ENCODE measurements at places on chromosomes 16 and 17.

DNA sequence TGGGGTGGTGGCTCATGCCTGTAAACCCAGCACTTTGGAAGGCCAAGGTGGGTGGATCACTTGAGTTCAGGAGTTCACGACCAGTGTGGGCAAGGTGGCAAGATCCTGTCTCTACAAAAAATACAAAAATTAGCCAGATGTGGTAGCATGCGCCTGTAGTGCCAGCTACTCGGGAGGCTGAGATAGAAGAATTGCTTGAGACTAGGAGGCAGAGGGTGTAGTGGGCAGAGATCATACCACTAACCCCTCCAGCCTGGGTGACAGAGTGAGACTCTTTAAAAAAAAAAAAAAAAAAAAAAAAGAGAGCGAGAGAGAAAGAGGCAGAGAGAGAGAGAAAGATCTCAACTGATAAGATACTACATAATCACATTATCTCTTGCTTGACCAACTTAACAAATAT lies 45.9 kb downstream of the KANSL1 start:
- DNase-seq: no peak

GRCh38 chr17:77906377-77906871 lies 52.1 kb upstream of the TNRC6C start:
- DNase-seq: no peak

DNA sequence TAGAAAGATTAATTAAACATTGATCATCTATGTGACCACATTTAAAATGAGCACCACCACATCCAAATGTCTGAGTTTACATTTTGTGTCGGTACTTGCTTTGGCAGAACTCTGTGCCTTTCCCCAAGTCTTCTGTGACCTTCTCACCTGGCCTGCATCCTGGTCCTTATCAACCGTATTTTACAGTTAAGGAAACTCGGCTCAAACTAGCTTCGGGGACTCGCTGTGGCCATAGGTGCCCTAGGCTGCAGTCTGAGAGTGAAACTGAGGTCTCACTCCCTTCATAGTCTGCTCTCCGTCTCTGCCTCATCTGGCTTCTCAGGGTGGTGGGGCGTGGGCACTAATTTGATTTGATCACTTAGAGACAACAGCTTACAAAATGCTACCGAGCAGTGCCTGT lies 555.5 kb downstream of the WWOX start:
- no peak for DNase-seq

GRCh38 chr17:18031955-18032354 lies 7.0 kb downstream of the ATPAF2 start:
- peak; percentile 50 for DNase-seq

GRCh38 chr16:57392694-57393093 lies 11.9 kb upstream of the CCL17 start:
- no peak for DNase-seq

DNA sequence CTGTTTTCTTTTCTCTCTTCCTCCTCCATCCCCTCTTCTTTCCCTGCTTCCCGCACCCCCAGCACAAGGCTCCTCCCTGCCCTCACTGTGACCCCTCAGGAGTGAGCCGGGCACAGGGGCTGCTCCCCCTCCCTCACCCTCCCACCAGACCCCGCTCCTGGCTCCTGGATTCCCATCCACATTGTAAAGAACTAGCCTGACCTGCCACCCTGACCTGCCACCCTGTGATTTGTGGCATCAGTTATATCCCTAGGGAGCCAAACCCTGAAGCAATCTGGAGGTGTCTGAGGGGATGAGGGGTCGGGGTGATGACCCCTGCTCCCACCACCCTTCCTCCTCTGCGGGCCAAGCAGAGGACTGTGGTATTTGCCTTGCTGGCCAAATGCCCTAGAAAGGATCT lies 98.0 kb upstream of the LHX1 start:
- no peak for DNase-seq

DNA sequence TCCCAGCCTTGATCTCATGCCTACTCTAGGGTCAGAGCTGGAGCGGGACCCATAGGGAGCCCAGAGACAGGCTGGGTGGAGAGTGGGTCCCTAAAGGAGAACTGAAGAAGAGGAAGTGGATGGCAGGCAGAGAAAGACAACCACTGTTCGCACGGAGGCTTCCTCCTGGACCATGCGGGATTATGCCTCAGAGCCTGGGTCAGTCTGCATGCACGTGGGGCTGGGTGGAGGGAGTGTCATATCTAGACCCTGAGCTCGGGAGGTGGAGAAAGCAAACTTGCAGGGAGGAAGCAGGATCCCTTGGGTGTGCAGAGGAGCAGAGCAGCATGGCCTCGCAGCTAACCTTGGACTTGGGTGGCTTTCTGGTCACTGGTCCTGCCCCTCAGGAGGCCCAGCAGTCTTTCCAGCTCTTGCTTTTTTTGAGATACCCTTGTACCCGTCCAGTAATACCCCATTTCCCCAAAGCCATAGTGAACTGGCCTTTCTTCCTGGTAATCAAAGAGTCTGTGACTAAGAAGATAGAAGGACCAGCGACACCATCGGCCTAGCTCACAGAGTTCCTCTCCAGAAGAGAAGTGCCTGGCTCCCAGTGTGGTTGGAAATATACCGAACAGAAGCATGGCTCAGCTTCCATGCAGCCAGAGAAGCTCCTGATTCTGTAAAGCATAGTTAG lies 344.2 kb downstream of the CPPED1 start:
- no peak for DNase-seq

GRCh38 chr17:75352079-75352569 lies 53.4 kb downstream of the GRB2 start:
- no peak for DNase-seq

- peak; percentile 58 for DNase-seq
Measured at GRCh38 chr17:3913531-3914311, 2.5 kb downstream of the P2RX1 start.

DNA sequence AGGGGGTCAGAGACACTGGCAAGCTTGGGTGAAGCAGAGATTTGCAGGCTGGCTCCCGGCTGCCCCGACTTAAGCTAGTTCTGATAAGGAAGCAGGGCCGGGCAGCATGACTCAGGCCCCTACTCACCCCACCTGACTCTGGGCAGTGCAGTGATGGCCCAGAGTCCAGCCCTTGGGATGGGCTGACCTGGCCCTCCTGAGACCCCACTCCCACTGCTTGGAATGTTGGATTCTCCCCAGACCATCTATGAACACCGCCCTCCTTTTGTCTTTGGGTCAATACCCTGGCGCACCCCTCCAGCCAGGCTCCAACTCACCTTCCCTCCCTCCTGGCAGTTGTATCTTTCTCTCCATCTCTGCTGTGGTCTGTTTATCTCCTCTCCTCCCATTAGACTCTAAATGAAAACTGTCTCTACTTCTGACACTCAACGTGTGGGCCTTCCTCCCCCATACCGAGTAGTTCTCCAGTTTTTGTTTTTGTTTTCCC lies 21.0 kb downstream of the LGALS3BP start:
- no peak for DNase-seq

GRCh38 chr16:67391424-67392300 lies 1.6 kb downstream of the TPPP3 start:
- DNase-seq: no peak

DNA sequence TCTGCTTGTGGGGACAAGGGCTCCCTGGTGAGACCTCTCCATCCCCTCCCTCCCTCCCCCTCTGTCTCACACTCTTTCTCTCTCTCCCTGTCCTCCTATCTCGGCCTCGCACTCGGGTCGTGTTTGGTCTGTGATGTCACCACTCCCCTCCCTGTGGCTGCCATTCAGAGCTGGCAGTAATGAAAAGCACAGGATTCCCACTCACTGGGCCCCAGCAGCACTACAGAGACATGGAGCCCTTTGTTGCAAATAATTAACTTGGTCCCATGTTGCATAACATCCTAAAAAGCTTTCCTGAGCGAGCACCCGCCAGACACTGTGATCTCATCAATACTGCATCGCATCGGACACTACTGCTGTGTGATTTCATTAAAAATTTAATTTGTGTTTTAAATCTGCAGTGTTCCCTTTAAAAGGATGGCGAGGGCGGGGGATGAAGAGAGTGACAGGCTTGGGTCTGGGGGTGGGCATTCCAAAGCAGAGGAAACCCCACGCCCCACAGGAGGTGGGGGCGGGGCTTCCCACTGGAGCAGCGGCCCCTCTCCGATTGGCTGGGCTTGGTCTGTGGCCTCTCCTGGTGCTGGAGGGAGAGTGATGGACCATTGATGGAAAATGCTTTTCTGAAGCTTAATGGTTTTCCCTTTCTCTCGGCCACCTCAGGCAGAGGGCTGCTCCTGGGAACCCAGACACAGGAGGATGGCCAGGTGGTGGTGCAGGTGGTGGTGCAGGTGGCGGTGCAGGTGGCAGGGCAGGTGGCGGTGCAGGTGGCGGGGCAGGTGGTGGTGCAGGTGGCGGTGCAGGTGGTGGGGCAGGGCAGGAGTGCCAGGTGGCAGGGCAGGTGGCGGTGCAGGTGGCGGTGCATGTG lies 15.3 kb upstream of the NPTX1 start:
- no peak for DNase-seq

- peak; percentile 80 for DNase-seq
Measured at GRCh38 chr17:4605826-4606225, 21.5 kb downstream of the SMTNL2 start.

DNA sequence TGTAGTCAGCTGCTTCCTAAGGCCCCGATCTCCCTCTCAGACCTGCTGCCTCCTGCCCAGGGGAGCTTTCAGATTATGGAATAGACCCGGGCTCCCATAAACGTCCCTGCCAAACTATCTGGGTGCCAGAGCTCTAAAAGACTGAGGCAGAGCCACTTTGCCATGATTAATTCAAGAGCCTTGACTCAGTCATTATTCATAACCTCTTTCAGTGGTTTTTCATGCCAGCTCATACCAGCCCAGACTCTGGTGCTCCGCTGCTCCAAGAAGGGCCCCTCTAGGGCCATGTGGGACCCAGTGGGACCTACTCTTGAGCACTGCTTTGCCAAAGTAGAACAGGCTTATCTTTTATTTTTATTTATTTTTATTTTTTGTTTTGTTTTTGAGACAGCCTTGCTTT lies 23.9 kb downstream of the DNAI2 start:
- no peak for DNase-seq

GRCh38 chr17:64420143-64420670 lies 28.7 kb upstream of the MILR1 start:
- peak; percentile 72 for DNase-seq

DNA sequence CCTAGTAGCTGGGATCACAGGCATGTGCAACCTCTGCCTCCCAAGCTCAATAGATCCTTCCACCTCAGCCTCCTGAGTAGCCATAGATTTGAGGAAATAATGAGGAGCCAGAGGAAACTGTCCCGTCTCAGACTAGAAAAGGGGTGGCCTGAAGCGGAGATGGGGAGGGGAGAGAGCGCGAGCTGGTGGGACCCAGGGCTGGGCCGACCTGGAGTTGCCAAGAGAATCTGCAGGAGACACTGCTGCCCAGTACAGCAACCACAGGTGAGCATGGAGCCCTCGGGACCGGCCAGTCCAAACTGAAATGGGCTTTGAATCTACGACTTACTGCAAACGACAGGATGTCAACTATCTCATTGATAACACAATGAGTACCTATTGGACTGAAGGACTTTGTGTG lies 24.3 kb downstream of the CD300A start:
- DNase-seq: no peak

- DNase-seq: peak; percentile 44
Measured at GRCh38 chr17:13031718-13032350, 14.0 kb upstream of the ELAC2 start.

GRCh38 chr17:38893113-38893512 lies 23.3 kb downstream of the LASP1 start:
- no peak for DNase-seq

GRCh38 chr16:73546341-73546845 lies 498.5 kb upstream of the ZFHX3 start:
- no peak for DNase-seq

GRCh38 chr16:73369851-73370250 lies 321.9 kb upstream of the ZFHX3 start:
- no peak for DNase-seq

DNA sequence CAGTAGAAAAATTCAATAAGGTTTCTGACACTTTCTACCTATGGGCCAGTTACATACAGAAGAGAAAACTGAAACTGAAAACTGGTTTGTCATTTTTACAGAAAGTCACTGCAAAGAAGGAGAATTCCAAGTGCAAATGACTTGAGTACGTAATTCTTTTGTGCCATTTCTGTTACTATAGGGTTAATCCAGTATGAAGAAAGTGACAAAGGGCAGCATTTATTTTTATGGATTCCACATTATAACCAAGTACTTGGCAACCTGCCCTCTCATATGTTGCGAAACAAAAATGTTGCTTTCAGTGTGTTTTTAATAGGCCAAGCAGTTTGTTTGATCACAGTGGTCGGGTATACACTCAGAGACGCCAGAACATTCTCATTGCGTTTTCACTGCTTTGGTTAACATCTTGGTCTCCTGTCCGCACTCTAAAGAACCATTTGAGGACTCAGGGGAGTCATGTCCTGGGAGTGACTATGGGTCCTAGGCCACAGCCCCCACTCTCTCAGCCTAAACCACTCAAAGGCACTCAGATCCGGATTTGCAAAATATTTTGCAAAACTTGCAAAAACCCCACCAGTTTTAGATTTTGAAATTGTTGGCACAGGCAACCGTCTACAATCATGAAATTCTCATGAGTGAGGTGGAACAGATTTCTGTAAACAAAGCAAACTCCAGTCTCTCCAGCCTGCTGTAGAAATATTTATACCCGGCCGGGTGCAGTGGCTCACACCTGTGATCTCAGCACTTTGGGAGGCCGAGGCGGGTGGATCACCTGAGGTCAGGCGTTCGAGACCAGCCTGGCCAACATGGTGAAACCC lies 15.4 kb upstream of the HELZ start:
- DNase-seq: peak; percentile 74

- peak; percentile 6 for DNase-seq
Measured at GRCh38 chr16:59591480-59591879, 857.4 kb upstream of the GOT2 start.

DNA sequence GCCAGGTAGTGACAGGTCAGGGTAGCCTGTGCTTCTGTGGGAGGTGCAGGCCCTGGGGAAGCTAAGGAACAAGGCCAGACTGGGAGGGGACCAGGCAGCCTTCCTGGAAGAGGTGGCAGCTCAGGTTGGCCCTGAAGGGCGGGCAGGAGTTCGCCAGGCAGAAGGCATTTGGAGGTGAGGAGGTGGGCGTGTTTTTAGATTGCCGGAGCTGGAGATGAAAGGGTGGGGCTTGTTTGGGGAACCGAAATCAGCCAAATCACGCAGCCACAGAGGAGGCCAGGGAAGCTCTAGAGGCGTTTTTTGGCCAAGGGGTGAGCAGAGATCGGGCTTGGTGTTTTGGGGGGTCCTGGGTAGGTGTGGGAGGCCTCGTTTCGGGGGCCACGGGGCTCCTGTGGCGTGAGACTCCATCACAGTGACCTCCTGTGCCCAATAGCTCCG lies 7.6 kb downstream of the ADCY7 start:
- DNase-seq: no peak

GRCh38 chr17:19281161-19281560 lies 44.0 kb downstream of the EPN2 start:
- DNase-seq: no peak

- DNase-seq: no peak
Measured at GRCh38 chr16:78133919-78134318, 34.5 kb downstream of the WWOX start.

GRCh38 chr17:50100480-50100883 lies 5.3 kb downstream of the PDK2 start:
- no peak for DNase-seq

GRCh38 chr17:39757176-39757662 lies 19.5 kb downstream of the GRB7 start:
- no peak for DNase-seq

GRCh38 chr17:47843391-47843730 lies 2.3 kb upstream of the SCRN2 start:
- DNase-seq: no peak
